Fibroblast of the conjunctiva (primary cell): ENCODE measurements at places on chromosomes 16 and 17.

DNA sequence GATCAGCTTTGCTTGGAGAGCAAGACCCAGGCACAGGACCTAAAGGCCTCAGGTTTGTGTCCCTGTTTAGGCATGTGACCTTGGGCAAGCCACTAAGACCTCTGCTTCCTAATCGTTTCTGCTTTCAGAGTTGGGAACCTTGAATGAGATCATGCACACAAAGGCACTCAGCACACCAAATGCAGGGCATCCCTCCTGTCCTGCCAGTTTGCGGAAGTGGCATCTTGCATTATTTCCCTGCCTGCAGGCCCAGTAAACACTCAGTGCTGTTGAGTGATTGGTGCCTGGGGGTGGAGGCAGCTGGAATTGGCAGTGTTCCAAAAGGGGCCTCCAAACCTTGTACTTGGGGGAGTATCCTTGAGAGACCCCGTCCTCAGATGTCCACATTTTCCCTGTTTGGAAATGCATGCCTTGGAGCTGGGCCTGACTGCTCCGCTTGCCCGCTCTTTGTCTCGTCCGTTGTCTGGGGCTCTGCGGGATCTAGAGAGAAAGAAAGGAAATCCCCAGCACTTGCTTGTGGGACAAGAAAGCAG, 28.7 kb downstream of the MRM1 start:
- DNase-seq: no peak

DNA sequence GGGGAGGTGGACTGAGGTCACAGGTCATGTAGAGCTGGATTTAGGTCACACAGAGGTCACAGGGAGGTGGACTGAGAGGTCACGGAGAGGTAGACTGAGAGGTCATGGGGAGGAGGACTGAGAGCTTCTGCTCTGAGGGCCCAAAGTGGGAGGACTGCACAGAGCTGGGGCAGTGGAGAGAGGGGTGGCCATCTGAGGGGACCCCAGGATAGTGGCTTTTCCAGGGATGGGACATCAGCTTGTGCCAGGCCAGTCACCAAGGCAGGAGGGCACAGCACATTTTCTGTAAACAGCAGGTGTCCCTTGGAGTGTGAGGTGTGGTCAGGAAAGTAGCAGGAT, 26.1 kb upstream of the JPT2 start:
- DNase-seq: no peak

DNA sequence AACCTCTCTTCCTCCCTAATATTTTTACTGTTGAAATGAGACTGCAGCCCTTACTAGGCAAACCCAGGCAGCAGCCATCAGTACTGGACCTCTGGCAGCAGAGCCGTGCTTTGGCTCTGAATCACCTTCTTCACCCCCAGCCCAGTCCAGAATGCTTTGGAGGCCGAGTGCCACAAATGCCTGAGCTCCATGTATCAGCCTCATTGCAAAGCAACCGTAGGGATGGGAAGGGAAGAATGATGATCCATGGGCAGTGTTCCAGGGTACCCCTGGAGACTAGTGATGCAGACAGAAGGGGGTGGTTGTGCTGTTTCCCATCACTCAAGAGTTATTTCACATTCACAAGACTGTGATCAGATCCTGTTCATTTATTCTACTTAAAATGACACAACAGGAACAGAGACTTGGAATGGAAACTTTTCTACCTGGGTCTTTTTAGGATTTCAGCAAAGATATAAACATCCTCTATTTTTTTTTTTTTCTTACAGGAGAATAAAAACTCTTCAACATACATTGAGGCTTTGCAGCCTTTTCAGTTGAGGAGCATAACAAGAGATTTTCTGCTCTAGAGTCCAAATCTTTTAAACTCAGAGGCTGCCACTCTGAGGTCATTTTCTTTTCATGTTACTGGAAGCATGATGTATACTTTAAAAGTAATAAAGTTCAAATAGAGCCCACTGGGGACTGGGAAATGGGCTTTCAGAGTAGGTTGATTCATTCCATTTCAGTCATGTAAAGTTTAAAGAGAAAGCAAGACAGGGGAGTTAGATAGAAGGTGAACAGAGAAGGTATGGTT, 138.3 kb downstream of the KCNJ2 start:
- no peak for DNase-seq

DNA sequence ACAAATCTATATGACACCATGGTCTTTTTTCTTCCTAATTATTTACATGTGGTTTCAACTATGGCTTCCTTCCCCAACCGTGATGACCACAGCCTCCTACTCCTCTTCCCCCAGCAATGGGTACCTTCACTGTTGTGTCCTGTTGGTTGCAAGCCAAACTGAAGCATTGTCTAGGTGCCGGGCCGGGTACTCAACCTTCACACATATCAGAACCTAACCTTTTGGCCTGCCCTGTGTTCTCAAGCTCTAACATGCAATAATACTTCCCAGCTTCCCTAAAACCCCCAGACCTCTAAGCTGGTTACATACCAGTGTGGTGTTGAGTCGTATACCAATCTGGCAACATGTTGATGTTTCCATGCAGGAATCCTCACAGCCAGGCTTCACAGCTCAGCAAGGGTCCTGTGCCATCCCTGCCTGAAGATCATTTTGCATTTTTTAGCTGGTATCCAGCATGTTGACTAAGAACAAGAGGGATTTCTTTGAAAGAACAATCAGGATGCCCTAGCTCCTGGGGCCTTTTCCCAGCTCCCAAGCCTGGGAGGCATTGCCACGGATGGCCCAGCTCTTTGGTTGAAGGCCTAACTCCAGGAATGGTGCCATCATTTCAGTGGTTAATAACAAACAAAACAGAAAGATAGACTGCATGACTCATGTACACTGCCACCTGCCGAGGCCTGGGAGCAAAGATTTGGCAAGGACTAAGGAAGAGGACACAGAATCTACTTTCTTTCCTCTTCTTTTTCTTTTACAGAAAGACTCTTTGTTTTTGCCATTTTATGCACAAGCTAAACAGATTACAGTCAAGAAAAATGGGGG, 373.7 kb upstream of the SALL1 start:
- DNase-seq: peak; percentile 34

DNA sequence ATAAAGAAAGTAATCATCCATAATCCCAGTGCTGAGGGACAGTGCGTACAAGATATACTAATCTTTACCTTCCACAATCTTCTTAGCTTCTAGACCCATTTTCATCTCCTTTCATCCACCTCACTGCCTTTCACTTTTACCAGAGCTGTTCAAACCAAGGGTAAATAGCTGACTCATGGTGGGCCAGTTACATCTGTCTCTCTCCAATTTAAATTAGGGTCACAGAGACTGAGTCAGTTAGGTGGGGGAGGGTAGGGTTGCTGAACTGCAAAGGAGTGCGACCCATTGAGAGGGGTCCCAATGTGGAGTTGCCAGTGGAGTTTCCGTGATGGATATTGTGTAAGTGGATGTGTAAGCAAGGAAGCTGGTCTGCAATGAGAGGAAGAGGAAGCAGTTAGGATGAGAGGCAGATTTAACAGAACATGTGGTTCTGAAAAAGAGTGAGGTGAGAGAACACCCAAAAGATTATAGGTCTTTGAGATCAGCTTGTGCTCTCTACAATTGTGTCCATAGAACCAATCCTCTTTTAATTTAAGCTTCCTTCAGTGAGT, 83.5 kb downstream of the GP2 start:
- DNase-seq: no peak

DNA sequence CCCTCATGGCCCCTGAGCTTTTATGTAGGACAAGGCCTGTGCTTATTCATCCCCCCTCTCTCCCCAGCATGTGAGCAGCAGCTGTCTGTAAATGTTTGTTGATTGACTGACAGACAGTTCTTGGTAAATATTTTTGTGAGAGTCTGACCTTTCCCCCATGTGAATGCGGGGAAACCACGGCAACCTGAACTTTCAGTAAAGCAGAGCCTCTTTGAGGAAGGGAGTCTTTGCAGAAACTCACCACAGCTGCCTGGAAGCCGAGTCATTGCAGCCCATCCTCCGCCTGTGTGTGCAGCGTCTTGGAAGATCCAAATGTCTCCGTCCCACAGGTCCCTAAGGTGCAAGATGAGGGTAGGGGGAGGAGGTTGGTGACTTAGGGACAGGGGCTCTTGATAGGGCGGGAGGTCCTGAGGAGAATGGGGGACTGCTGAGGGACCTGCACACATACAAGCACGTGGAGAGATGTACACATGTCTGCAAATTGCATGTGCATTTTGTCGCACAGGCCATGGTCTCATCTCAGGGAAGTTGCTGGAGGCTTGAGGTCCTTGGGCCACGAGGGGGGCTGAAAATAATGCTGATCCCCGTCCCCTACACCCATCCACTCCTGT, 23.0 kb upstream of the IL21R start:
- DNase-seq: no peak

GRCh38 chr16:76964464-76965154, 226.4 kb upstream of the MON1B start:
- DNase-seq: no peak

- no peak for DNase-seq
These were observed 13.0 kb downstream of the GPR142 start for GRCh38 chr17:74380086-74380958.

DNA sequence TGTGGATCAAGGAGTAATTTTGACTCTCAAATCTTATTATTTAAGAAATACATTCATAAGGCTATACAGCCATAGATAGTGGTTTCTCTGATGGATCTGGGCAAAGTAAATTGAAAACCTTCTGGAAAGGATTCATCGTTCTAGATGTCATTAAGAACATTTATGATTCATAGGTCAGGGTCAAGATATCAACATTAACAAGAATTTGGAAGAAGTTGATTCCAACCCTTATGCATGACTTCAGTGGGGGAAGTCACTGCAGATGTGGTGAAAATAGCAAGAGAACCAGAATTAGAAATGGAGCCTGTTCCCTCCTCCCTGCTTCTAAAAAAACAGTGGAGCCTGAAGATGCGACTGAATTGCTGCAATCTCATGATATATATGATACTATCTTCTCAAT, 36.6 kb upstream of the HNF1B start:
- no peak for DNase-seq

DNA sequence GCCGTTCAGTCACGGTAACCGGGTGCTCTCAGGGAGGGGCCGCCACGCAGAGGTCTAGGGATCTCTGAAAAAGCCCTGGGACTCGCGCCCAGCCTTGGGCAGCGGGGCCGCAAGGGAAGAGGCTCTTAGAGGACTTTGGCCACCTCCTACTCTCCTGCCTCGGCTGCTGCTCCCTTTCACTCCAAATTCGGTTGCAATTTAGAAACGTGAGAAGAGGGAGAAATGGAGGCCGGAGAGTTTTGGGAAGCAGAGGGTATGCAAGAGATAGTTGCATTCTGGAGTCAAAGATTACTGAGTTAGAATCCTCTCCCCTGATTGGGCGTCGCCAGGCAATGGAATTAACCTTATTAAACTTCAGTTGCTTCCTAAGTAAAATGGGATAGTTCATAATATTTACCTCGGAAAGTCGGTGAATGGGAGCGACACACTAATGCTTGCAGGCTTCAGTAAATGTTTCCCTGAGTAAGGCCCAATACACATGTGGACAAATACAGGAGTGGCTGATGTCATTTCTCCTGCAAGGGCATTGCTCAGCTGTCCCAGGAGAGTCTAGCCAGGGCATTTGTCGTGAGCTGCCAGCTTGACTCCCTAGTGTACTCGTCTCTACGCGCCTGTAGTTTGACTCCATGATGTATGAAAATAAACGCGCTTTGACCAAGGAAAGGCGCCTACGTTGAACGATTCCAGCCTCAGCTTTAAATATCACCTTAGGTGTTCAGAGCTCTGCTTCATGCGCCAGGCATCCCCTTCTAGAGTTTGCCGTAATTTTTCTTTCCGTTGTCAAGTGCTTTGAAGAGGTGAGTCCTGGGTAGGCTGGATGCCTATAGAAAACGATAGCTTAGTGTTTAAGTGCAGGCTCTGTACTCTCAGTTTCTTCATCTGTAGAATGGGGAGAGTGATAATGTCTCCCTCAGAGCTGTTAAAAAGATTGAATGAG, 667 bp downstream of the OGFOD1 start:
- no peak for DNase-seq

- DNase-seq: peak; percentile 45
These were observed 38.3 kb upstream of the HAPSTR1 start for GRCh38 chr16:9053006-9053601.

DNA sequence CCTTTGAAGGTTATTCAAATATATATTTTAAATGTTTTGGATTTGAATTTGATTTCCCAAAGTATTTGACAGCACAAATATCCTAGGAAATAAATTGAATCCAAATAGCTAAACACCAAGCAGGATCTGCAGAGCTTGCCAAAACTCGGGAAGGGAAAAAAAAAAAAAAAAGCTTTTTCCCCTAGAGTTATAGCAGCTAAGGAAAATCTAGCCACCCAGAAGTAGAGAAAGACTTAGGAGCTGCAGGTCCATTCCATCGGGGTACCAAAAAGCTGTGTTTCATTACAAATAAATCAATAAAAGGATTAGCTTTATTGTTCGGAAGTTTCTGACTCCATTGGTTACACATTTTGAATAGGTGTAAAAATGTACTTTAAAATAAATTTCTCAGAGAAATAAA, 19.3 kb downstream of the HSF5 start:
- DNase-seq: no peak

DNA sequence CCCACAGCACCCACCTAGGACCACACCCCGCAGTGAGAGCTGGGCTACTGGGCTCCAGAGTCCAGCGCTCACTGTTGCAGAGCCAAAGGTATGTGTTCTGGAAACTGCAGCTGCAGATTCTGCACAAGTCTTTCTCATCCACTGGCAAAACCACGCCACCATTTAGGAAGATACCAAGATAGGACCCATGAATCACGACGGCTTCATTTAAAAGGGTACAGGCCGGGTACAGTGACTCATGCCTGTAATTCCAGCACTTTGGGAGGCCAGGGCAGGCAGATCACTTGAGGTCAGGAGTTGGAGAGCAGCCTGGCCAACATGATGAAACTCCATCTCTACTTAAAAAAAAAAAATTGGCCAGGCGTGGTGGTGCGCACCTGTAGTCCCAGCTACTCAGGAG, 18.8 kb downstream of the FOXF1 start:
- no peak for DNase-seq

DNA sequence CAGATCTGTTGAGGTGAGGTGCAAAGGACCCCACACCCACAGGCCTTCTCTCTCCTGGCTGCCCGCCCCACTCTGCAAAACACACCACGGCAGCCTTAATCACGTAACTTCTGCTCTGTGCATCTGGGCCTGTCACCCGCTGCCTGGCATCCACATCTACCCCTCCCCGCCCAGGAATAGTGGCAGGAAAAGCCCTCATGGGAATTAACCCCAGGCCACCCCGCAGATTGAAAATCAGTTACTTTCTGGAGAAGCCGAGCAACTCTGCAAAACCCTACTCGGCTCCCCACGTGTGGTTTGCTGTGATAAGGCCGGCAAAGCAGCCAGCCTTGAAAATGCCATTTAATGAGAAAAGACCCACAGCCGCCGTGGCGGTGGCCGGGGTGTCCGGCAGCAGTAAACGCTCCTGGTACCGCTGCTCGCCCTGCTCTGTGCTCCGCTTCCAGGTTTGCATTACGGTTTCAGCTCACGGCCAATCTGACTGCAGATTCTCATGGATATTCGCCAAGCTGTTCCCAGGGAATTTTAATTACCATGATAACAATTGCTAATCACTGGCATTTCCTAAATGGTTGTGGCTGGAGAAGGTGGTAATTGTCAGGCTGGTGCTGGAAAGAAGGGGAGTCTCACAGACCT, 78.0 kb upstream of the DOC2B start:
- no peak for DNase-seq

DNA sequence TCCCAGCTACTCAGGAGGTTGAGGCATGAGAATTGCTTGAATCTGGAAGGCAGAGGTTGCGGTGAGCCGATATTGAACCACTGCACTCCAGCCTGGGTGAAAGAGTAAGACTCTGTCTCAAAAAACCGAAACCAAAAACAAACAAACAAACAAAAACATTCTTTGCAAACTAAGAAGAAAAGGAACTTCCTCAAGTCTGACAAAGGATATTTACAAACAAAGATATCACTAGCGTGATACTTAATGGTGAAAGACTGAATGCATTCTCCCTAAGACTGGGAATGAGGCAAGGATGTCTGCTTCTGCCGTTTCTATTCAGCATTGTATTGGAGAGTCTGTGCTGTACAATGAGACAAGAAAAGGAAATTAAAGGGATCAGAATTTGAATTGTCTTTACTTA, 10.5 kb upstream of the MPO start:
- DNase-seq: no peak
